HuH-7 (cell line): ENCODE measurements at places on chromosomes 7 and 10.

DNA sequence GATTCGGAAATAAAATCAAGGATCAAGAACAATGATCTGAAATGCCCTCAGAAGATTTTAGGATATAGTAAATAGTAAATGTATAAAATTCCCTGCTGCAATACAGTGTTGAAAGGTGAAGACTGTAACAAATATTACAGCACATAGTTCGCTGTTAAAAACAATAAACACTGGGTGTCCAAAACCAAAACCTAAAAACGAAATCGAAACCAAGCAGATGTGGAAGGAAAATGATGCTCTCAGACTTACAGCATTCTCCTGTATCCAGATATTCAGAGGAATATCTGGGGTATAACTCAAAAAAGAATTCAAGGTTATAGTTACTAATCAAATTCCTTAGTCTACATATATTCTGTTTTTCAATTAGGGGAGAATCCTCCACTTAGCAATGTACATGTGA lies 708.1 kb upstream of the PCDH15 start:
- no peak for DNase-seq

GRCh38 chr7:19989906-19990305 lies 216.5 kb upstream of the TMEM196 start:
- no peak for DNase-seq

GRCh38 chr10:30284865-30285594 lies 64.0 kb downstream of the MTPAP start:
- DNase-seq = no peak

DNA sequence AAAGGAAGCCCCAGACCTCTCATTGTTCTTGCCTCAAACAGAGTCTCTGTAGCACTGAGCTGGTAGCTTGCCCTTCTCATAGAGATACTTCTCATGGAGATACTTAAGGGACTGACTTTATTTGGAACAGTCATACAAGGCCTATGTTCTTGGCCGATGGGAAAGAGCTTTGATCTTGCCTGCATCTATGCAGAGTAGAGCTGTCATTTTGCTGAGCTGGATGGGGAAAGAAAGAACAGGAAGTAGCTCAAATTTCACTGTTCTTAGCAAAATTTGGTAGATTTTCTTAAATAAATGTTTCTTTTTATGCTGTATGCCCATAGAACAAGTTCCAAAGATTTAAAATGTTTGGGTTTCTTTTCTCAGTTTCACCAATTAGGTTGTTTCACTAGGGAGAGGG lies 119.3 kb upstream of the SEC61G start:
- DNase-seq = no peak

GRCh38 chr10:129653428-129653827 lies 186.4 kb downstream of the MGMT start:
- no peak for DNase-seq

DNA sequence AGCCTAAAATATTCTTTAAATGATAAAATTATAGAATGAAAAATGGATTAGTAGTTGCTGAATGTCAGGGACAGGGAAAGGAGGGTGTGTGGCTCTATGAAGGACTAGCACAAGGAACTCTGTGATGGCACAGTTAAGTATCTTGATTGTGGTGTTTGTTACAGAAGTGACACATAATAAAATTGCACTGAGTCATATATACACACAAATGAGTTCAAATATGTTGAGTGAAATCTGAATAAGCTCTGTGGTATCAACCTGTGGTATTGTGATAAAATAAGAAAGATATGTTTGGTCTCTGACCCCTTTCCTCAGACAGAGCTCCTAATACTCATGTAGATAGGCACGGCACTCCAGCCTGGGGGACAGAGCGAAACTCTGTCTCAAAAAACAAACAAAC lies 181.5 kb upstream of the TRIM24 start:
- no peak for DNase-seq
